Naive B cell (primary cell): ENCODE measurements at places on chromosomes 1 and 21.

GRCh38 chr1:154741327-154741726 lies 128.8 kb downstream of the KCNN3 start:
- DNase-seq: no peak

DNA sequence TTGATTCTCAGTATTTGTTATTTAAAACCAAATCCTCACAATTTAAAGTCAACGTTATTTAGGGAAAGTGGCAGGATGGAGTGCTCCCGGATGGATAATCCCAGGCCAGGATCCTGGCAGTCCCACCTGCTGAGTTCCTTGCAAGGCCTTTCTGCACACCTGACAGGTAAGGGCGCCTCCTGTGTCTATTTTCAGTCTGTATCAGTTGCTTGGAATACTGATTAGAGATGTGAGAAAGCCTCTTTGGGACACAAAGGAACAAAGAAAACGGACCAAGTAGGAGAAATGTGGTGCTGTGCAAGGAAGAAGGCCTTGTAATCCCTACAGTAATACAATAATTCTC lies 12.2 kb downstream of the STYXL2 start:
- no peak for DNase-seq

- DNase-seq: no peak
Measured at GRCh38 chr1:25872713-25873112, 2.8 kb downstream of the PAQR7 start.

GRCh38 chr1:206686478-206687249 lies 2.0 kb downstream of the MAPKAPK2 start:
- peak; percentile 53 for DNase-seq

DNA sequence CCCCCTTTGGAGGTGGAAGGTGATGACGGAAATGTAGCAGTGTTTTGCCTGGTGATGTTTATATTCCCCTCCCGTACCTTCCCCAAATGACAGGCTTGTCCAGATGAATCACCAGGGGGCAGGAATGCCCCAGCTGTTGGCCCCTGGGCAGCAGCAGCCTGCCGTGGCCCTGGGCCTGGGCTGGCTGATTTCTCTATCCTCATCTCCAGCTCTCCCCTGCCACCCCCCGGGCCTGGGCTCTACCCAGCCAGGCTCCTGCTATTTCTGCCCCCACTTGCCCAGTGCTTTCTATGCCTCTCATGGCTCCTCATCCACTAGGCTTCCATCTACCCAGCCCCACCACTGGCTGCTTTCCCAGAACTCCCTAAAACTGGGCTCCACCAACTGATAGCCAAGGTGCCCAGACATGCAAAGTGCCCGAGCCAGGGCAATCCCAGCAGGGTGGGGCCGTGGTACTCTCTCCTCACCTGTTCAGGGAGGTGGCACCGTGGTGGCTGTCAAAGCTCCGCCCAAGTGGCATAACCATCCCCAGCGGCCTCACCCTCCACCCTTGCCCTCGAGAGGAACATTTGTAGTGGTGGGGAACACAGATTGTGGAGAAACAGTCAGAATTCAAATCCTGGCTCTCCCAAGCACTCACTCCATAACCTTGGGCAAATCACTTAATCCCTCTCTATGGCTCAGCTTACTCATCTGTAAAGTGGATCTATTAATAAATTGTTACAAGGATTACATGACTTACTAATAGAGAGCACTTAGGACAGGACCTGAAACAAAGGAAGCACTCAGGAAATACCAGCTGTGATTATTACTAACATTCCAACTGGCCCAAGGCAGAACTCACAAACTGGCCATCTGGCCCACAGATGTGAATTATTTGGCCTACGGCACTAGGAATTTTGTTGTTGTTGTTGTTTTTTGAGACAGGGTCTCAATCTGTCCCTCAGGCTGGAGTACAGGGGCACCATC lies 12.8 kb upstream of the ECE1 start:
- no peak for DNase-seq

GRCh38 chr1:228752675-228753265 lies 17.5 kb downstream of the RHOU start:
- DNase-seq: no peak

GRCh38 chr1:213070406-213070805 lies 19.4 kb downstream of the RPS6KC1 start:
- DNase-seq: no peak
